ENCODE measurements at places on chromosomes 3 and 15.

DNA sequence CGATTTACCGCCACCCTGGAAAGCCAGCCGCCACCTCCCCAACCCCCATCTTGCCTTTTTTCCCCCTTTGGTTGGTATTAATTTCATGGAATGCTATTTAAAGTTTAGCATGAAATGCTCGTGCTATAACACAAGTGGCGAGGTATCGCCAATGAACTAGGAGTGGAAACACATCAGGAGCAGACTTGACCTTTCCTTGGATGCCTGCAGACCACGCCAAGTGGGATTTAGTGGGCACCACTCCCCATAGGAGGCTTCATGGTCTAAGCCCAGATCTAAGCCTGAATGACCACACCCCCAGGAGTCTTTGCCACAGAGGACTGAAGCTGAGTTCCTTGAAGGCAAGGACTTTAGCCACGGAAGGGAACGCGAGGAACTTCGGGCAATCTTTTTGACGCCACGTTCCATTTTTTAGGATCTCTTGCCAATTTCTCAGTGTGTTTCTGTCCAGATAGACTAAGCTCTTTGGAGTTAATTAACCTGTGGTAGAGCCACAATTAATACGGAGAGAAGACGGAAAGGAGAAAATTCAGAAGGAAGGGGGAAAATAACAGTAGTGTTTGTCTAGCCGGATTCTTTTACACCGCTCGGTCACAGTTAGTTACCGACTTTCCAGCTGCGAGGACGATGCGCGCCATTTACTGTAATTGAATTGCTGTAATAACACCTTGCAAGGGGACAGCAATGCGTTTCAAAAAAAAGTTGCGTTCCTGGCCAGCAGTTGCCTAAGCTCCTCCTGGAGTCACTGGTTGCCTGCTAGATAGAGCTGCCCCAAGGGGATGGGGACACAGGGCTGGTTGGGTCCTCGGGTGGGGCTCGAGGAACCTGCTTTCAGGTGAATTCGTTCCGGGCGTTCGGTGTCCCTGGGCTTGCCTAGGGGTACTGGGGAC lies 37.1 kb downstream of the NR2F2 start:
- DNase-seq: no peak

GRCh38 chr15:65926899-65927298 lies 57.6 kb downstream of the RAB11A start:
- DNase-seq: no peak

- no peak for DNase-seq
Observed at GRCh38 chr3:82240322-82240721, 478.9 kb upstream of the GBE1 start.

- no peak for DNase-seq
Observed at GRCh38 chr3:125107363-125107762, 51.6 kb upstream of the HEG1 start.

GRCh38 chr3:187694801-187695200 lies 7.6 kb downstream of the RTP2 start:
- DNase-seq: no peak

DNA sequence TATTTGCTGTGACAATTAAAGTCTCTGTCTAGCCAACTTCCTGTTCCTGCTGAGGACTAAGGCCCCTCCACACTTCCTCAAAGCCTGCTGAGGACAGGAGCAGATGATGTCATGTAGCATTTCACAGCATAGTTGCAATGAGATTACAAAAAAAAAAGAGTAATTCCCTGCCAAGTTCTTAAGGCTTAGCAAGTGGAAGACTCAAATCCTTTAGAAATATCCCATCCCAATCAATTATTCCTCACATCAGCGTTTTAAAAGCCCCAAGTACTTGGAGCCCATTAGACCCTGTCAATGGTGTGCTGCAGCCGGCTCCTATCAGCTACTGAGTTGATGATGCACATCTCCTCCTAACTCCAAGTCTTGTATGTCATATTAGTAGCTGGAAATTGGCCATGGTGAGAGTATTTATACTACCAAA lies 51.7 kb downstream of the TRANK1 start:
- DNase-seq: no peak

DNA sequence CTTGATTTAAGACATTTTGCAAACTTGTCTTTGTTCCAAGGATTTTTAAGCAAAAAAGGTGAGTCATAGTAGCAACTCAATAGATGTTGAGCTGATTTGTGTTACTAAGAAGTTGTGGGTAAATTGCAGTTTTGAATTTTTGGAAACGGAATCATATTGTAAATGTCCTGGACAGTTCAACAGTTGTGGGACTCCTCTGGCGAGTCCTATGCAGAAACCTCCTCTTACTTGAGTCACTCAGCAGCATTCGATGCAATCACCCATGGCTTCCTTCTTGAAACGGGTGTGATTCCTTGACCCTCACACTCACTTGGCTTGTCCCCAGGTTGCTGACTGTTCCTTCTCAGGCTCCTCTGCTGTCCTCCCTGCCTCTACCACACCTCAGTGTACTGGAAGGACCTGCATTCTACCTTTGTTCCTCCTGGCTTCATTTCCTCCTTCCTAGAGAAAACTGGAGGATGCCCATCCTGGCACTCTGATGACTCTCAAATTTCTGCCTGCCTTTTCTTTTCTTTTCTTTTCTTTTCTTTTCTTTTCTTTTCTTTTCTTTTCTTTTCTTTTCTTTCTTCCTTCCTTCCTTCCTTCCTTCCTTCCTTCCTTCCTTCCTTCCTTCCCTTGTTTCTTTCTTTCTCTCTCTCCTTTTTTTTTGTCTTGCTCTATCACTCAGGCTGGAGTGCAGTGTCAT lies 52.8 kb upstream of the DGKG start:
- no peak for DNase-seq

- DNase-seq: no peak
Observed at GRCh38 chr3:128466840-128467541, at the start of gene DNAJB8. DNAJB8 (minus strand) TSS chr3:128466890; CDS start chr3:128463245, 3,645 bp downstream.

- DNase-seq: no peak
Observed at GRCh38 chr15:47620960-47621681, 96.2 kb upstream of the SEMA6D start.

DNA sequence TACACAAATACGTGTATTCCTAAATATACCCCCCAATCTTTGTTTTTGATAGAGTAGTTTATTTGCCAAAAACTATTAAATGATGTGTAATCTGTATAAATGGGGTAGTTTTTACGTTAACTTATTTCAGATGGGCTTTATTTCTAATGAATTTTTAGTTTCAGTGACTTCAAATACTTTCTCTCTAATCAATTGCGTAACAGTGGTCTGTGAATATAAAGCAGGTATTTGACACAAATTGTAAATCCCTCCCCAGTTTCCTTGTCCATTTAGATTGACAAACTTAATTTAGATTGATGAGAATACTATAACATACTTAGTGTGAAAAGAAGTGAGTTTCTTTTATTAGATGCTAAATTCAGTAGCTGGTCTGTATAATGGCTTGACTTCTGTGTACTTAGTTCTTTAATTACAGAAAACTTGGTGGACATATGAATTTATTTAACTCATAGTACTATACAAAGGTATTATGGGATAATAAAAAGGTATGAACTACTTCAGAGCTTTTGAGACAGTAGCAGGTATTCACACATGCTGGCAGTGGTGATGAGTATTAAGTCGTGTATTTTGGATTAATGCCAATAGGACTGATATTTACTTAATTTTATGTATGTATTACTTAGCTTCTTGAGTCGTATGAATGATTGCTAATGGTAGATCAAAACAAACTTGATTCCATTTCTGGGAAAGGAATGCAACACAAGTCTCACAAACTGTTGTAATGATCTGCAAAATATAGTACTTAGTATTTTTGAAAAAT lies 81.6 kb downstream of the STT3B start:
- DNase-seq: no peak

DNA sequence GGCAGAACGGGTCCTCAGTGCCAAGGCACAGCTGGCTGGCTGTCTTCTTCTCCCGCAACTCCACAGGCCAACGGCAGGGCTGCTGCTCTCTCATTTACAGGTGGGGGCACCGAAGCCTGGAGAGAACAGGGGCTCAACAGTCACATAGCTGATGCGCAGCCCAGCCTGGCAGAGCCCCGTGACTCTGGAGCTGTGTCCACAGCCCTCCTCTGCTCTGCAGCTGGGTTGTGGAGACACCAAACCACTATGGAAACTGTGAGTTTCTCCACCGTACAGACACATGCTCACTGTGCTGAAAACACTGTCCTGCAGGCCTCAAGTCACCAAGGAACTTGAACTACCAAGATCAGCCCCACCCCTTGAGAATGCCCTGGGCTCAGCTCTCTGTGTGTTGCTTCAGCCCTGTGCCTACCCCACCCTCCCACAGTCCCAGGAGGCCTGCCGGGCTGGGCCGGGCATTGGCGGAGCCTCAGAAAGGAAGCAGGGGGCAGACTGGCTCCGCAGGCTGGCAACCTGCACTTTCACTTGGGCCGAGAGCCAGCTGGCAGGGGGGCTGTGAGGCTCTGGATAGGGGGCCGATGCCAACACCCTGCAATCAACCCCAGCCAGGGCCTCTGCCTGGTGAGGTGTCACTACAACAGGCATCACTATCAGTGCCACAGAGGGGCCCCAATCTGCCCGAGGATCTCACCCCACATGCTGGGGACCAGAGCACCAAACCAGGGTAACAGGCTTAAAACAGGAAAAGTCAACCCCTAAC lies 113.7 kb upstream of the RPL32 start:
- DNase-seq: no peak

- no peak for DNase-seq
Observed at GRCh38 chr3:123914829-123915228, 30.7 kb upstream of the MYLK start.

GRCh38 chr3:190117981-190118380 lies 2.7 kb downstream of the P3H2 start:
- no peak for DNase-seq

DNA sequence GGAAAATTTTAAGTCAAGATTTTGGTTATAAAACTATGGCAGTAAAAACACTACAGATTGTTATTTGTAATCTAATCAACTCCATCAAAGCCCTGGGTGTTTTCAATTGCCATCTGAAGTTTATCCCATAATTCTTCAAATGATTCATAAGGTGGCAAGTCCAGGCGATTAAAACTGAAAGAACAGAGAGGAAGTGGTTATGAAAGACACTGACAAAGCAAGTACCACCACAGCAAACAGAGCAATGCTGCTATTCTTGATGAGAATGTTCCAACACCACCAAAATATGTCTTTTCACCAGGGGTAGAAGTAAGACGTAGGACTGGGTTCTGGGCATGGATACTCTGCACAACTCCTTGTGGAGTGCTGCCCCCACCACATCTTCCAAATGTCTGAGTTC lies 86.9 kb upstream of the PRTG start:
- DNase-seq: no peak

DNA sequence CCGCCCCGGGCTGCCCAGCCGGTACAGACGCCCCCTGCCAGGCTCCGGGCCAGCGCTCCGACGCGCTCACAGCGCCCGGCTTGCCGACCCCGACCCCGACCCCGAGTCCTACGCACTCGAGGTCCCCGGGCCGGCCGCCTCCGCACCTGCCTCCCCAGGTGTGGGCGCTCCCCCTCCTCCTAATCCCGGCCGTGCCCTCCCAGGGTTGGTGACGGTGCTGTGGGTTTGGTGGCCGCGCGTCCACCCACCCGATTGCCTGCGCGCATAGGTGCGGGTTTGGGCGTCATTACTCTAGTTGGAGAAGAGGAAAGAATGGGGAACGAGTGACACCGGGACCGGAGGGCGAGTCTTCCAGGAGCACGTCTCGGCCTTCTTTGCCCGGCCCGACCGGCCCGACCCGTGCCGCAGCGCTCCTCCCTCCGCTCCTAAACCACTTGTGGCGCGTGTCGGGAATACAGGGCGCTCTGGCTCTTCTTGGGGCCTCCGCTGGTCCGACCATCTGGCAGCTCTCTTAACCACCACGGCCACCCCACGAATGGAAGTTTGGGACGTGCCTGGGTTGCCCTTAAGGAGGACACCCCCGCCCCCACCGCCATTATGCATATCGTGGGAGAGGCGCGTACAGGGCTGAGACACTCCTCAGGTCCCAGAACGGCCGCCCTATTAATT lies 810 bp upstream of the THRB start:
- DNase-seq: no peak

DNA sequence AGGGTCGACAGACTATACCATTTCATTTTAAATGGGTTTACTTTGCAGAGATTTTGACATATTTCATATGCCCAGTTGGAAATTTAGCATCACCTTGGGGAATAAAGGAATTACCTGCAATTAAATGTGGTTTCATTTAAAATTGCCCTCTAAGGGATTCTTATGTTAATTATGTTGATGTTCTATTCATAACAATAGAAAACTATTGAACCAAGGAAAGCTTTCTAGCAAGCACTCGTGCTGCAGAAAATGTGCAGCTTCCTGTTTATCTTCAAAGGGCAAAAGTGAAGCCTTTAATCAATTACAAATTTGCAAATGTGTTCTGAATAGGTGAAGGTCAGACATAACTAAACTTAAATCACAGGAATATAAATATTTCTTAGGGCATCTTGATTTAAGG lies 352.1 kb downstream of the CHST2 start:
- DNase-seq: no peak

GRCh38 chr3:186596568-186597287 lies 16.1 kb upstream of the AHSG start:
- no peak for DNase-seq

- DNase-seq: no peak
Observed at GRCh38 chr3:108546692-108547091, 36.3 kb upstream of the MYH15 start.

DNA sequence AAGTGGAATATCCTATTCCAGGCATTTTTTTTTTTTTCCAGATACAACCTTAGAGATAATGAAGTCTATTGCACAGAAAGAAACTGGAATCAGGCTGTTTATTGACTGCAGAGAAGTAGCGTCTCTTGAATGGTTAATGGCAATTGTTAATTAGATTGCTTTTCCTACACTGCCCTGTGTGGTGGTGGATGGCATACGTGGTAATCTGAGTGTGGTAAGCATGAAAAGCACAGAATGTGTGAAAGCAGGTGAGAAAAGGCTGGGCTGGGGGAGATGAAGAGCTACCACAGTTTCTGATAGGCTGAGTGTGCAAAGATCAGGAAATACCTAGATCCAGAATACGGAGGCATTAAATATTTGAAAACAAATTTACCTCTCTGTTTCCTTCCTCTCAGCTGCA lies 486.3 kb upstream of the TBL1XR1 start:
- no peak for DNase-seq

DNA sequence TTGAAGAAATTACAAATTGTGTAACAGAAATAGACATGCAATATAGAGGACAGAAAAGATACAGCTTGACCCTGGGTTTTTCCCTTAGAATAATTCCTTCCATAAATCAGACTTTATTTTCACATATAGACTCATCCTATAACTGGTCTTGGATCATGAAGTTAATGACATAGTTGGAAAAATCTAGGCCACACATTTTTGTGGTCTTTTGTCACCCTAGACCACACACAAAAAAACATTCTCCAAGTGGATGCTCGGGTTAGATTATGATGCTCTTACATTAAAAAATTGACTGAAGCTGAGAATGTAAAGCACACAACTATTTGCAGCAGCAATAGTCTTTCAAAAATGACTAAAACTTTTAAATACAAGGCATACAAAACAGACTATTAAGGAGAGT lies 7.5 kb upstream of the PLA2G4D start:
- no peak for DNase-seq

GRCh38 chr3:150975086-150975991 lies 2.8 kb upstream of the CLRN1 start:
- DNase-seq: no peak

- DNase-seq: no peak
Observed at GRCh38 chr3:181362378-181362777, 349.3 kb upstream of the SOX2 start.

- DNase-seq: no peak
Observed at GRCh38 chr15:40330368-40330836, 6.9 kb downstream of the INAFM2 start.

GRCh38 chr3:195746346-195746745 lies 25.6 kb downstream of the MUC20 start:
- no peak for DNase-seq

GRCh38 chr15:66917904-66918448 lies 147.4 kb upstream of the SMAD3 start:
- DNase-seq: no peak

GRCh38 chr3:131553495-131554247 lies 50.9 kb upstream of the MRPL3 start:
- no peak for DNase-seq

Data from NCI-H187 treated with DMSO at 0.1 percent for 48 hours (cell line).